Activated CD4-positive, alpha-beta T cell treated with anti-CD3 and anti-CD28 coated beads, Interleukin-10, Interleukin-2, amounts not matched to agents 100 ng/mL and 50 ng/mL, durations not matched to agents 16 hours and 8 hours (primary cell): ENCODE measurements at places on chromosomes 7 and 10.

GRCh38 chr10:12806228-12807095, 195.1 kb downstream of the CCDC3 start:
- DNase-seq, result no peak

DNA sequence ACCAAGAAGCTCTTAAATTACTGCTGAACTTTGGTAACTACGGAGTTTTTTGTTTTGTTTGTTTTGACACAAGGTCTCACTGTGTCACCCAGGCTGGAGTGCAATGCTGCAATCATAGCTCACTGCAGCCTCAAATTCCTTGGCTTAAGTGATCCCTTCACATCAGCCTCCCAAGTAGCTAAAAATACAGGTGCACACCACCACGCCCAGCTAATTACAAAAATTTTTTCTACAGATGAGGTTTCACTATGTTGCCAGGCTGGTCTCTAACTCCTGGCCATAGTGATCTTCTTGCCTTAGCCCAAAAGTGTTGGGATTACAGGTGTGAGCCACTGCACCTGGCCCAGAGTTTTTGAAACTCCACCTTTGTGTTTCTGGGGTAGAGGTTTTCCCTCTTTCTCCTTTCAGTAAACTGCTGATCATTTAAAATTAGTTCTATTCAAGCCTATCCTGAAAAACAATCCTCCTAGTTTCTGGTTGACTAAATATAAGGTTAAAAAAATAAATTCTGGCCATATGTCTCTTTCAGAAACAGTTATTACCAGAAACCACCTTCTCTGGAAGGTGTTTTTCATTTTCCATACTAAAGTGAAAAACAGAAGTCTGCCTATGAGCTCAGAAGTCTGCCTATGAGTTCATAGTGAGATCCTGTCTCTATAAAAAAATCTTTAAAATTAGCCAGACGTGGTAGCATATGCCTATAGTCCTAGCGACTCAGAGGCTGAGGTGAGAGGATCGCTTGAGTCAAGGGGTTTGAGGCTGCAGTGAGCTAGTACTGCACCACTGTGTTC, 63.9 kb downstream of the VOPP1 start:
- peak; percentile 70 for DNase-seq

GRCh38 chr7:24703296-24703695, 54.0 kb downstream of the GSDME start:
- no peak for DNase-seq

DNA sequence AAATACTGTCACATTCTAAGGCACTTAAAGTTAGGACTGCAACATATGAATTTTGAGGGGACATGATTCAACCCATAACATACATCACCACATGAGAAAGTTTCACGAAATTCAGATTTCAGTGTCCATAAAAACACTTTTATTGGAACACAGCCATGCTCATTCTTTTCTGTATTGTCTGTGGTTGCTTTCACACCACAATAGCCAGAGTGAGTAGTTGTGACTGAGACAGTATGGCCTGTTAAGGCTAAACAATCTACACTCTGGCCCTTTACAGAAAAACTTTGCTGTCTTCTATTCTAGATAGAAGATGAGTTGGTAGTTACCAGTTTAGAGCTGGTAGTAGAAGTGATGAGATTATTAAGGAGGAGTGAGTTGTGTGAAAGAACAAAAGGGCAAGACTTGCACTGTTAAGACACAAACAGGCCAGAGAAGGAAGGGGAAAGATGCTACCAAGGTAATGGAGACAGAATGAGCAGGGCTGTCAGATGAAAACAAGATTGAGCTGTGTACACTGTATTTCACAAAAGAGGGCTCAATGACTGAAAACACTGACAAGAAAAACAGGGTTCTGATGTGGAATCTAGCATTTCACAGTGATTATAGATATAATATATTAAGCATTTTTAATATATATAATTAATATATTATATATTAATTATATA, 108.6 kb downstream of the PPP1R3A start:
- no peak for DNase-seq

GRCh38 chr10:18659819-18660535, 746 bp downstream of the ARL5B start:
- DNase-seq, result peak; percentile 30

DNA sequence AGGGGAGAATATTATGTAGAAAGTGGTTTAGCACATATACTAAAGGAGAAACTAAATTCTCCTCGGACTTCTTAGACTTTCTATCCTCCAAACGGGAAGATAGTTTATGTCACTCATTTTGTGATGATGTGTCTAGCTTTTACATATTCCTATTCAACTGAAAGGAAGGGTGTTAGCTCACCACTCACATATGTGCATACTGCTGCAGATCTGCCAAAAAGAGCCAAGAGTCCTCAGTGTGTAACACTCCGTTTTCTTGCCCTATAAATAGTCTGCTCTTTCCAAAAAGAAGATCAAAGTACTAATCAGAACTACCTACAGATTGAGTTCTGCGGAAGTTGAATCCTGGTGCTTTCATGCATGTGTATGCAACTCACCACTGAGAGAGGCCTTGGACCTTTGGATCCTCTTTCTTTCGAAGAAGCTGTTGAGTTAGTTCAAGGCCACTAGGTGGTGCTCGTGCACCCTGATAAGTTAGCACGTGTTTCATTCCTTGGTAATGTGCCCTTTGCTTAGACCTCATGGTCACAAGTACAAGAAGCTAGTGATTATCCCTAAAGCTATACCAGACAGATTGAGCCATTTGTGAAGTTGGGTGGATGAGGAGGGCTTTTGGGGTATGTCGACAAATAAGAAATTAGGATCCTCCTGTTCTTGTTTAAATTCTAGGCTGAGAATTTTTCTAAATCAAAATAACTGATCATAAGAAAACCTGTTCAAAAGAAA, 14.1 kb downstream of the YAE1 start:
- DNase-seq, result peak; percentile 88

DNA sequence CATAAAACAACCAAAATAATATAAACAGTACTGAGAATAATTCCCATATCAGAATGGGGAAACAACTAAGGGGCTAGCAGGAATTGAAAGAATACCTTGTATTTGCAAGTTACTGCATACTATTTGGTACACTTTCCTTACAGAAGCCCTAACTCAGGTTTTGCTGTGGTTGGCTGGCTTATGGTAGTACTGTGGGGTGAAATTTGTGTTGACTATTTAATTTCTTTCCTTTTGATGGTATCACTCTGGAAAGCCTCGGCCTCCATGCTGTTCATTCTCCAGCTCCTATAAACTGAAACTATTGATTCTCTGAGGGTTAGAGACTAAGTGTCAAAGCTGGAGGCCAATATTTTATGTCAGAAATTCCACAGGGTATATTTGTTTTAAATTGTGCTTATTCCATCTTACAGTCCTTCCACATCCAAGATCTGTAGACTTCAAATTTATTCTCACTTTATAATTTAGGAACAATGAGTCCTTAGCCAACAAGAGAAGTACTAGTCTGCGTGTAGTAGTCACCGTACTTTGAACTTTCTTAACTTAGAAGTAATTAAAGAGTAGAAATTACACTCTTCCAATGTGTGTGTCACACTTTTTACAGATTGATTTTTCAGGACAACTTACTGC, 13.4 kb downstream of the SKIDA1 start:
- DNase-seq, result no peak

DNA sequence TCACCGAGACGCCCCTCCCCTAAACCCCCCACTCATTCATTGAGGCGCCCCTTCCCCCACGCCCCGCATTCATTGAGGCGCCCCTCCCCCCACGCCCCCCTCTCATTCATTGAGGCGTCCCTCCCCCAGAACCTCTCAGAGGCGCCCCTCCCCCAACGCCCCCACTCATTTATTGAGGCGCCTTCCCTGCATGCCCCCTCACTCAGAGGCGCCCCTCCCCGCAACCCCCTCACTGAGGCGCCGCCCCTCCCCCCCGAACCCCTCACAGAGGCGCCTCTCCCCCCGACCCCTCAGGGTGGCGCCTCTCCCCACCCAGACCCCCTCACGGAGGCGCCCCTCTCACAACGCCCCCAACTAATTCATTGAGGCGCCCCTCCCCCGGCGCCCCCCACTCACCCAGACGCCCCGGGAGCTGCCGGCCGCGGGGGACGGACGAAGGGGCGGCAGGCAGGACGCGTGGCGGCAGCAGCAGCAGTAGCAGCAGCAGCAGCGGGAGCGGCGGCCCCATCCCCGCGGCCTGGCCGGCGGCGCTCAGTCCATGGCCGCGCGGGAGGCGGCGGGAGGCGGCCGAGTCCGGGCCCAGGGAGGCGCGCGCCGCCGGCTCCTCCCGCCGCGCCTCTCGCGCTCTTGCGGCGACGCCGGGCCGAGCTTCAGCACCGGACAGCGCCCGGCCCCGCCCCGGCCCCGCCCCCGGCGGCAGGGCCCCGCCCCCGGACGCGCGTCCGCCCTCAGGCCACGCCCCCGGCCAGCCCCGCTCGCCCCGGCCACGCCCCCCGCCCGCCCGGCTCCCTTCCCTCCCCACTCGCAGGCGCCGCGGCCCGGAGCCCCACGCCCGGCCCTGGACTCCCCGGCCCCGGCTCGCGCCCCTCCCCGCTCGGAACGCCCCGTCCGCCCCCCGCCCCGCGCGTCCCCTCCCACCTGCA, at the start of gene PTPRN2:
Gene PTPRN2 (minus strand): TSS at position 662 of the 923 bp plus-strand sequence.
- peak; percentile 62 for DNase-seq
